Activated CD8-positive, alpha-beta memory T cell treated with anti-CD3 and anti-CD28 coated beads for 24 hours (primary cell): ENCODE measurements at places on chromosomes 1 and 21.

DNA sequence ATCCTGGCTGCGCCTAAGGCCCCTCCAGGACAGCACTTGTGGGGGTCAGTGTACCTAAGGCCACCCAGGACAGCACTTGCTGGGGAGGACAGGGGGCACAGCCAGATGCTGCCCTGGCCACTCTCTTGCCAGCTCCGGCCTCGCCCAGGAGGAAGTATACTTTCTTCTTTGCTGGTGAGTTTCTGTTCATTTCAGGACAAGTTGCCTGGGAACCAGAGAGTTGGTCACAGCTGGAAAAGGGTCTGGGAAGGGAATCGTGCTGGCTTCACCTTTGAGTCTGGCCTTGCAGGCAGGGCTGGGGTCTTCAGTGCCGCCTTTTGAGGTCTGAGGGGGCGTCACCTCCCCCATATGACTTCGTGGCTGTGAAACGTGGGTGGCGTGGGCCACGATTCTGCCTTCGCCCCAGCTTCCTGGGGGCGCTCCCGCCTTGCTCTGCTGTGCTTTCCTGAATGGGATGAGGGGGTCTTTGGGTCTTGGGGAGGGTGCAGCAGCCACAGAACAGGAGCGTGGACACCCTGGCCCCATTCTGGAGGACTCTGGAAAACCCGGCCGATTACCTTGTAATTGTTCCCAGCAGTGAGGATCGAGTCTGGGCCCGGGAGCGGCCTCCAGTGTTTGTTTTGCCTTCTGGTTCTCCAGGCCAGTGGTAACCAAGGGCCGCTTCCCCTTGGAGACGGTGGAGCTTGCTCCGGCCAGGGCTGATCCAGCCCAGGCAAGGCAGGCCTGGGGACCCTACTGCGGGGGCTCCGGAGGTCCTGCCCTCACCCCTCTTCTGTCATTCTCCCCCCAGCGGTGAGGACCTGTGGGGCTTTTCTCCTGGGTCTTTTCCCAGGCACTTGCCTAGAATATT is 45.9 kb downstream of the SPSB1 start:
- DNase-seq = no peak

GRCh38 chr21:45110873-45111624 is 36.7 kb downstream of the ADARB1 start:
- peak; percentile 42 for DNase-seq

GRCh38 chr1:214901718-214902117 is 180.8 kb upstream of the KCNK2 start:
- DNase-seq = no peak

- no peak for DNase-seq
These were observed 85.2 kb downstream of the KIF1B start for GRCh38 chr1:10295481-10296085.

DNA sequence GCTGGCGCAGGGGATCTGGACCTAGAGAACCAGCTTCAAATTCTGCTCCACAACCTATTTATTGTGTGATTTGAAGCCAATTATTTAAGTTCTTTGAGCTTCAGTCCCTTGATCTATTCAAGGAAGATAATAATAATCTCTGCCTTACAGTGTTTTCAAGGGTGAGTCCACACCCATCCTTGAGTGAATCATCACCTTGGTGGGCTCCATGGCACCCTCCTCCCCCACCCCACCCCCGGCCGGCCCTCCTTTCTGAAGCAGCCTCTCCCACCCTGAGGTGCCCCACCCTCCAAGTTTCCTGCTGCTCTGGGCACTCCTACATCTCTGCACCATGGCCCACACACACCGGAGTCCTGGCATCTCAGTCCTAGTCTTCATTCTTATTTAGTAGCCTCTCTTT is 38.3 kb downstream of the TCP10L start:
- DNase-seq = no peak

DNA sequence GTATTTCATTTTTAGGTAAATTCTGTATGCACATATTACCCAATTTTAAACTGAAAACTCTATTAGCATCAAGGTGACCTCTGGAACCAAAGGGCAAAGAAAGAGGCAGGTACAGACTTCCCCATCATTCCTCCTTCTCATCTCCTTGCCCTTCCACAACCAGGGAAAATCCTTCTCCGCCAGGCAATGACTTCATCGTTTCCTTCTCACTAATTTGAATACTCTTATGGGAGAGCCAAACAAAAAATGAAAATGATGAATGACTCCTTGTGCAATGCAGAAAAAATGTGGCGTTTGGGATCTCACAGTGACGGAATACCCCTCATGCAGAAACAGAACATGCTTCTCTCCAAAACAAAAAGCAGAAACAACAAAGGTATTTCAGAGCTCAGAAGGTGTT is 83.7 kb downstream of the HLCS start:
- DNase-seq = no peak

GRCh38 chr1:216710055-216710454 is 13.2 kb downstream of the ESRRG start:
- no peak for DNase-seq
